ENCODE measurements at places on chromosomes 2 and 18.

- DNase-seq = no peak
These were observed 328.5 kb upstream of the FANCL start for GRCh38 chr2:58569475-58570185.

DNA sequence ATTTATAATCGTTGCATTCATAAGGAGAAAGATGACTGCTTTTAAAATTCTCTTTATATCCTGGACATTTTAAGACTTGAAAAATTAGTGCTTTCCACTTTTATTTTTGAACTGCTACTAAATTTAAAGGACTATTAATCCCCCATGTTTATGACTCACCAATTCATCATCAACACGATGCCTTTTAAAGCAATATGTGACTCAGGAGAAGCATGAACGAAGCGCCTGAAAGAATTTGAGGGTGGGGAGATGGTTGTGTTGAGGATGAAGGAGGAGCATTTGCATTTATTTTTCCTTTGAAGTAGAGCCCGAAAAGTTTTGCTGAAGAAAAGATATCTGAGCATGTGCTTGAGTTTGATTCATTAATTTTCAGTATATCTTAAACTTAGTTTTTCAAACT lies 192.2 kb upstream of the LRRTM1 start:
- DNase-seq = no peak

DNA sequence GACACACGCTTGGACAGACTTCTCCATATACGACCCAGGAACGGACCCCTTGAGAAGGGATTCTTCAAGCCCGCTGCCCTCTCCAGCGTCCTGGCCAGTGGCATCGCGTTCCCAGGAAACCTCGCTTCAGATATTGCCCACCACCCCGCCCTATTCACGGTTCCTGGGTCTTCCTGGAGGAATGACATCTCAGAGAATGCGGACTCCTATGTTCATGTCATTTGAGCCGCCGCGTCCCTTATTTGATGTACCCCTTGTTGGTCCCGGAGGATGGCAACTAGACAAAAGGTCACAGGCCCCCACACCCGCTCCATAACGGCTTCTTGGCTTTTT lies 588 bp upstream of the CCDC93 start:
- DNase-seq = no peak

GRCh38 chr2:46731280-46731679 lies 184.3 kb downstream of the MCFD2 start:
- DNase-seq = no peak

- no peak for DNase-seq
These were observed 5.0 kb upstream of the GALNT5 start for GRCh38 chr2:157252529-157252928.

DNA sequence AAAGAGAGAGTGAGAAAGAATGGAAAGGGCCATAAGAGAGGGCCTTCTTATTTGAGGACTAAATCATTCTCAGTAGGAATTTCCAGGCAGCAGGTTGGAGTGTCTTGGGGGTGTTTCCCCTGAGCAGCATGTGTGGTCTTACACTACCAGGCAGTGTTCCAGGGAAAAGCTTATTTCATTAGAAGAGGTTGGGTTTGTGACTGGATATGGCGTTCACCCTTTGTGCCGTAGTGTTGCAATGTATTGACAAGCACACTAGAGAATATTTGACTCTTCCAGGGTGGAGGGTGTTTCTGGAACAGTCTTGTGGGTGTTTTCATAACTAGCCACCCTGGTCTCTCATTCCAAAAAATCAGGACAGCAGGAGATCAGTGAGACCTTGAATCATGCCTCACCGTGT lies 105.5 kb downstream of the NRP2 start:
- DNase-seq = no peak

DNA sequence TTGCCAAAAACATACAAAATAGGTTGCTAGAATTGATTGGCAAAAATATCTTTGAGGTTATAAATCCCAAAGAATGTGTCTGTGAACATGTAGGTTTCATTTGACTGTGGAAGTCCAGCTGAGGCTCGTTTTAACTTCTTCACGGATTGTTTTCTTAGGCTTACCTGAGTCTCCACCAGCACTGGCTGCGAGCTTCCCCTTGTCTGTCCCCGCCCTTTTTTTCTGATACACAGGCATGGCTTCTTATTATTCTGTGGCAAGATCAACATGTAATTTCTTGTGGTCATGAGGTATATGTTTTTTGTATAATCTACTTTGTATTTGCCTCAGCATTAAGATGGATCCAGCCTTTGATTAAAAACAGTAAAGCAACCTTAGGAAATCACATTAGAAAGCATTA lies 7.2 kb upstream of the SLC40A1 start:
- no peak for DNase-seq

DNA sequence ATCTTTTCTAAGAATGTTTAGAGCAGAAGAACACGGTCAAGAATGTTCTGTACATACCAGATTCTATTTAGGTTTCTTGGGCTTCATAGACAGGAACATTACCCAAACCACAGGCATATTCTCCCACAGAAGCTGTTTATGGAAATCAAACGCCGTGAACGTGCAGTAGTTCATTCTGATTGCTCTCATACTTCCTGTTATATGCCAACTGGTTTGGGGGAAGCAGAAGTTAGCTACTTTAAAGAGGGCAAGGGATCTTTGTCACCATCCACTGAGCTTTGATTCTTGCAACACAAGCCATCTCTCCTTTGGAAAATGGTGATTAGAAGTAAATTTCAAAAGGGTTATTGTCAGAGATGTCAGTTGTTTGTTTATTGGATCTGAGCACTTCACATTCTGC lies 182.2 kb upstream of the NRP2 start:
- DNase-seq = no peak

GRCh38 chr2:229474125-229474524 lies 203.0 kb upstream of the PID1 start:
- no peak for DNase-seq

DNA sequence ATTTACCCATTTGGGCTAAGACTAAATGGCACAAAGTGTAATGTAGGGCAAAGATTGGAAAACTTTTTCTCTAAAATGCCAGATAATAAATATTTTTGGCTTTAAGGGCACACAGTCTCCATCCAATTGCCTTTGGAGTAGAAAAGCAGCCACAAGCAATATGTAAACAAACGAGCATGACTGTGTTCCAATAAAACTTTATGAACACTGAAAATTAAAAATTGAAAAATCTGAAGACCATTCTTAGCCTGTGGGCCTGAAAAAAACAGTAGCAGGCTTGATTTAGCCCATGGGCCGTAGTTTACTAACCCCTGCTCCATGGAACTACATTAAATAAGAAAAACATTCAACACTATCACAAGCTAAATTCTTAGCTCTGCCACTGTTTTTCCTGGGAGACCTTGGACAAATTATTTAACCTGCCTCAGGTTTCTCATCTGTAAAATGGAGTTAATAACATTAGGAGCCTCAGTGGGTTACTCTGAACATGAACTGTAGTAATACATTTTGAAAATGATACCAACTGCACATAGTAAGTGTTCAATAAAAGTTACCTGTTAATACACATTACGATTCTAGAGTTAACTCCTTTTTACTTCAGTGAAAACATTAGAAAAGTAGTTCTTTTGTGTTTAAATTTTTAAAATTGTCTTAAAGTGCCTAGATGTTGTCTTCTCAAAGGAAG lies 1.3 kb downstream of the IFIH1 start:
- DNase-seq = no peak

- DNase-seq = no peak
These were observed 280.8 kb upstream of the NRP2 start for GRCh38 chr2:205401511-205401910.

DNA sequence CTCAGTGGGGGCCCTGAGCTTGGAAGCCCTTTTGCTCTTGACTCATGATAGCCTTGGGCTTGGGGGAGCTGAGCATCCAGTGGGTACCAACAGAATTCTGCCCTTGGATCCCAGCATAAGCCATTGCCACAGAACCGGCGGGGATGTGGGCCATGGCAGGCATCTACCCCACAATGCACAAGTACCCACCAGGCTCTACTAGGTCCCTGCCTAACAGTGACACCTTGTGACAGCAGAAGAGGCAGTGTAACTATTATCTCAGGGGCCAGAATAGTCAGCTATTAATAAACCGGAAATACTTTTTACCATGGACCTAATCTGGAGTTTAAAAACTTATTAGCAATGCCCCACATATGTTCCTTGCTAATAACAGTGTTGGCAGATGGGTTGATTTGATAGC lies 397.2 kb downstream of the TMEM182 start:
- no peak for DNase-seq

GRCh38 chr2:86224645-86225355 lies 25.5 kb downstream of the MRPL35 start:
- no peak for DNase-seq

DNA sequence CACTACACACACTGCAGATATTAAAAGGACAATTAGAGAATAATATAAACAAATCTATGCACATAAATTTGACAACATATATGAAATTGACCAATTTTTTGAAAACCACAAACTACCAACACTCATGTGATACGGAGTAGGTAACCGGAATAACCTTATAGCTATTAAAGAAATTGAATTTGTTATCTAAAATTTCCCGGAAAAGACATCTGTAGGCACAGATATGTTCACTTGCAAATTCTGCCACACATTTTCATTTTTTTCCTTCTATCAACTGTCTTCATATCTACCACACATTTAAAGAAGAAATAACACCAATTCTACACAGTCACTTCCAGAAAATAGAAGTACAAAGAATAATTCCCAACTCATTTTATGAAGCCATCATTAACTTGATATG lies 22.4 kb downstream of the NLRC4 start:
- no peak for DNase-seq

DNA sequence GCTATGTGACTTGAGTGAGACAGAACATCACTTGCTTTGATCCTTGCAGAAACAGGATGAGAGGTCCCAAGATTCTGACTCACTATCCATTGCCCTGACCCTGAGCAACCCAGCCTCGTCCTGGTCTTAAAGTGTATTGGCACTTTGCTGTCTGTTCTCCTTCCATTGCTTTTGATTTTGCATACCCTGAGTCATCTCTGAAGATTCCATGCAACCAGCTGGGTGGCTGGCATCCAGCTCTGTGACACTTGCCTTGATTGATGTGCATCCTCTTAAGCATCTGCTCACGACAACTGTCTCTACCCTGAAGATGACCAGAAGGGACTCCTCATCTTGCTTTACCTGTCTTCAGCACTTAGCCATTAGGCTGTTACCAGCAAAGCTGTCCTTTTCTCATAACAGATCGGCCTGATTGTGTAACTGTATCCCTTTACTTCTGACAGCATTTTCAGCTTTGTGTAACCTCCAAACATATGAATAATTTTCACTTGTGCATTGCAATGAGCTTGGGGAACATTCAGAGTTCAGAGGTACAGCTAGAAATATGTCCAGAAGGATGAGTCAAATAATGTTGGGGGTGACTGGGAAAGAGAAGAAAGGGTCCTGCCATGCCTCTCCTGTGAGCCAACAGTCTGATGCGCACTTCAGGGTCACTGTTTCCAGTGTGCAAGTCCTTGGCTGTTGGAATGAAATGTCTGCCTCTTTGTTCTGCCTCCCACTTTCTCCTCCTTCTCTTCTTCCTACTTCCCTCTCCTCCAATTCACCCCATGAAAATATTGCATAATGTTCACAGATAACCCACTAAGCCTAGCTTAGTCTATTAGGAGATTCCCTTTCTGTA lies 249.7 kb upstream of the OSR1 start:
- no peak for DNase-seq

DNA sequence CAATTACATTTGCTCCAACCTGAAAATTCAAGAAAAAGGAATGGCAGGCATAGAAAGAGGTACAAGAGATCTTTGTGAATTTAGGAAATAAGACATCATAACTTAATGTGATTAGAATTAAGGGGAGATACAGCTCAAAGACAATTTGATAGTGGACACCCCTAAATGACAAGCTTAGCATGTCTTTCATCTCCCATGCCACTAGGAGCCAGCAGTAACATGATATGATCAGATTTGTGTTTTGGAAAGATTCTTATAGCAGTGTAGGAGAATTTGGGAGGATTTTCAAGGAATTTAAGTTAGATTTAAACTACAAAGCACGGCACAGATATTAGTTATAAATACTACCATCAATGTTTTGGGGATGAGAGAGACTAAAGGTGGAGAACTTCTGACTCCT lies 340.8 kb downstream of the RDH14 start:
- DNase-seq = no peak

GRCh38 chr2:13193900-13194299 lies 477.2 kb downstream of the TRIB2 start:
- DNase-seq = no peak

DNA sequence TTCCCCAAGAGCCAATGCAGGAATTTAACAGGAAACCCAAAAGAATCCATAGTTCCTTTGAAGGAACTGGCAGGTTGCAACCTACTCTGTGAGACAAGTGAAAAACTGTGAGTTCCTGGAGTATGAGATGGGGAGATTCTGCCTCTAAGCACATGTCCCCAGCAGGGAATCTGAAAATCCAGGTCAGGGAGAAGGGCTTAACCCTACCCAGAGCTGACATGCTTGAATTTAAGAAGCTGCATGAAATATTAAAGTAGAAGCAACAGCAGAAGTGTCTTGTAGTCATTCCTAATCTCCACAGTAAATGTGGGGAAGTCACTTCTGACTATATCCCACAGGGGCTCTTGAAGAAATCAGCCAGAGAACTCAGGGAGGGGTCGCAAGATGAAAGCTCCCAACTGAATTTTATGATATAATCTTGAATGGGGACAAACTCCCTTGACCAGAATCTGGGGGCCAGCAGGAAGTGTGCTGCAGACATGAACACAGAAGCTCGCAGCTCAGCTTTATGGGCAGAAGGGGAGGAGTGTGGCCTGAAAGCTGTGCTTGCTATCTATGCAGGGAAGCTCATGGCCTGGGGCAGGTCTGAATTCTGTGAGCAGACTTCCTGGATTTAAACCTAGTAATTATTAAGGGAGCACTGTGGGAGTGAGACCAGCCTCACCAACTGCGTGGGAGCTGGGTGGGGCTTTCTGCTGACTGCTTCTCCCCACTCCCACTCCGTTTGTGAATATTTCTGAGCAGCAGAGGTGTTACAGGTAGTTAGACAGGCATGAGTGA lies 184.1 kb upstream of the KYNU start:
- DNase-seq = no peak

- no peak for DNase-seq
These were observed 203.0 kb downstream of the SP3 start for GRCh38 chr2:173762221-173762620.

DNA sequence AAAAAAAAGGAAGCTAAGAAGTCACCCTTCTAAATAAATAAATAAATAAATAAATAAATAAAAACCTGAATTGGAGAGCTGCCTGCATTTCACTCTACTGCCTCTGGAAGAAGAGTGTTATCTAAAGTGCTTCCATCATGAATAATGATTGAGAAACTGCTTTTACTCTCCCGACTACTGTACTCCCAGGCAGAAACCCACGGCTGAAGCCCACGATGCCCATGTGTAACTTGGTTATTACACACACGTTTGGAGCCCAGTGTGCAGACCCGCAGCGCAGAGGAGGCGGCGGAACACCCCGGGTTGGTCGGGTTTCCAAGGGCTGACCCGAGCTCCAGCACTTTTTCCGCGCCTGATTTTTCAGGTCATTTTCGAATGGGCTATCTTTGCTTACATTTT lies 697 bp upstream of the SPATS2L start:
- peak; percentile 80 for DNase-seq

- DNase-seq = no peak
These were observed 24.5 kb downstream of the DYNC2LI1 start for GRCh38 chr2:43798300-43798699.

GRCh38 chr2:21047141-21048009 lies 3.5 kb upstream of the APOB start:
- DNase-seq = no peak

- DNase-seq = no peak
These were observed 8.1 kb downstream of the EMX1 start for GRCh38 chr2:72925328-72925943.

GRCh38 chr2:158969715-158970240 lies 1.3 kb downstream of the TANC1 start:
- DNase-seq = no peak

GRCh38 chr2:176324862-176325261 lies 55.6 kb downstream of the MTX2 start:
- DNase-seq = no peak
